ENCODE measurements at places on chromosomes 3 and 15. TPM values are rescaled to one million over a fixed set of nuclear protein-coding genes. Genes with fewer than 3 reads are reported as not detected.

- no peak overlapping the region for H3K27ac ChIP-seq
- H3K4me3 ChIP-seq: no peak overlapping the region
- H3K4me1 ChIP-seq: no peaks in the 10 kb centered on the region
- no peak for DNase-seq
Measured at GRCh38 chr3:66554178-66554577, 53.4 kb upstream of the LRIG1 start.

DNA sequence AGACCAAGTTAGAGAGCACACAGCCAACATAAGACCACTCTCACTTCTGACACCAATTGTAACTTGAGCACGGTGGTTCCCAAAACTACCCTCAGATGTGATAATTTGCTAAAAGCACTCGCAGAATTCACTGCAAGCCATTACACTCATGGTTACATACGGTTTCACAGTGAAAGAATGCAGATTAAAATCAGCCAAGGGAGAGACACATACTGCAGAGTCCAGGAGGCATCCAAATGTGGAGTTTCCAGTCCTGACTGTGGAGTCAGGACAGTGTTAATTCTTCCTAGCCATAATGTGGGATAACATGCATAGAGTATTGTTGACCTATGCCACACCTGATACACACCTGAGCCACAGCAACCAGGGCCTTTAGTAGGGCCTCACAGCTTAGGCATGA lies 956.4 kb downstream of the NTRK3 start:
- H3K27ac ChIP-seq: no peak overlapping the region
- H3K27me3 ChIP-seq: no peaks in the 10 kb centered on the region
- H3K36me3 ChIP-seq: no peaks in the 10 kb centered on the region
- no peak overlapping the region for H3K4me3 ChIP-seq
- DNase-seq: no peak

- no peaks in the 10 kb centered on the region for H3K4me1 ChIP-seq
- H3K36me3 ChIP-seq: no peaks in the 10 kb centered on the region
- H3K27me3 ChIP-seq: no peaks in the 10 kb centered on the region
- DNase-seq: no peak
Measured at GRCh38 chr3:192957441-192958021, 39.9 kb upstream of the MB21D2 start.

GRCh38 chr3:152779653-152780052 lies 55.3 kb upstream of the P2RY1 start:
- DNase-seq: no peak
- no peak overlapping the region for H3K4me3 ChIP-seq
- H3K36me3 ChIP-seq: no peaks in the 10 kb centered on the region
- H3K27ac ChIP-seq: no peak overlapping the region
- no peaks in the 10 kb centered on the region for H3K27me3 ChIP-seq

- no peak overlapping the region for H3K27ac ChIP-seq
- H3K27me3 ChIP-seq: no peaks in the 10 kb centered on the region
- H3K4me1 ChIP-seq: peaks cover 4% of the 10 kb centered on the region
- no peak for DNase-seq
- no peaks in the 10 kb centered on the region for H3K36me3 ChIP-seq
Measured at GRCh38 chr3:13016721-13017255, 56.4 kb downstream of the IQSEC1 start.

The FBN1 gene
- total RNA-seq: 1.7 TPM

The MYO5C gene
- 34.0 TPM for total RNA-seq

The NEK10 gene
- 1.2 TPM for total RNA-seq

The ST3GAL6 gene
- 10.6 TPM for total RNA-seq

All from HCT116 (cell line).